ENCODE measurements at places on chromosomes 6 and 20. TPM values are rescaled to one million over a fixed set of nuclear protein-coding genes. Genes with fewer than 3 reads are reported as not detected.

Gene NFATC2
- 7.5 TPM for polyA plus RNA-seq

Gene CGAS
- polyA plus RNA-seq: 5.3 TPM

Gene GSTA3
- polyA plus RNA-seq: not detected

Gene POFUT1
- polyA plus RNA-seq: 37.7 TPM

Gene SULF2
- polyA plus RNA-seq: 39.3 TPM

Gene GFRAL
- polyA plus RNA-seq: not detected

Gene JPH2
- polyA plus RNA-seq: 116 TPM

Gene TXNDC5
- polyA plus RNA-seq: not detected

Gene ID1
- 19.1 TPM for polyA plus RNA-seq

Gene PCSK2
- not detected for polyA plus RNA-seq

Gene NEDD9
- polyA plus RNA-seq: not detected

- no peak for DNase-seq
Observed at GRCh38 chr20:43408848-43409576, 48.7 kb upstream of the SRSF6 start.

DNA sequence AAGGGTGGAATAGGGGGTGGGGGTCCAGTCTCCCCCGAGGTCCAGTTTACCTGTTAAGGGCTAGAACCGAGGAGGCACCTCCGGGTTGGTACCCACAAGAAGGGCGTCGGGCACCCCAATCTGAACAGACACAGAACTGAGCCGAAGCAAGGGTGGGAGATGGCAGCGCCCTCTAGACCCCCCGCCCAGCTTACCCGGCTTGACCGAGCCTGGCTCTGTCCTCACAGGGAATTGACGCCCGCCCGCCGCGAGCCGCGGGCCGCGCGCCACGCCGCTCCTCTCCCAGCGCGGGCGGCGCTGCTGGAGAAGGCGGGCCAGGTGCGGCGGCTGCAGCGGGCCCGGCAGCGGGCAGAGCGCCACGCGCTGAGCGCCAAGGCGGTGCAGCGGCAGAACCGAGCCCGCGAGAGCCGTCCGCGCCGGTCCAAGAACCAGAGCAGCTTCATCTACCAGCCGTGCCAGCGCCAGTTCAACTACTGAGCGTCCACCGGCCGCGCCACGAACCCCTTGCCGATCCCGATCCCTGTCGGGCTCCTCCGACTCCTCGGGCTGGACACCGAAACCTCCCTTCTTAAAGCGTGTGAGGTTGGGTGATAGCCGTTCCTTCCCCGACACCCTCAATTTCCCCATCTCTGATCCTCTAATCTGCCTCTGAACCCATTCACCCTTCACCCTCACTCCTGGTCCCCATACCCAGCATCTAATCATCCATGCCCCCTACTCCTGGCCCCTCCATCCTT lies 5.9 kb downstream of the TP53INP2 start:
- no peak for DNase-seq

- DNase-seq: no peak
Observed at GRCh38 chr20:53330601-53331140, 263.0 kb downstream of the ZNF217 start.

DNA sequence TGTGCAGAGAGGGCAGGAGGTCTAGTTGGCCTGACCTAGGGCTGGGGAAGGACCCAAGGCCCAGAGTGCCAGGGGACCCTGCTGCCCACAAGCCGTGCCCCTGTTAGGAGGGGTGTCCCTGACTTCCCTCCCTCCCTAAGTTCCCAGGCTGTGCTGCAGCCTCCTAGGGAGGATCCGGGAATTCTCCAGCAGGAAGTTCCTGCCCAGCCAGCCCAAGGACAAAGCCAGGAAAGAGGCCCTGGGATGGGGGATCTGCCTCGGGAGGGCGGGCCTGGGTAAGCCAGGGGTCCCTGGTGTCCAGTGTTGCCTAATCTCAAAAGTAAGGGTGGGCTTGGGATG lies 9.3 kb upstream of the BAK1 start:
- DNase-seq: no peak

DNA sequence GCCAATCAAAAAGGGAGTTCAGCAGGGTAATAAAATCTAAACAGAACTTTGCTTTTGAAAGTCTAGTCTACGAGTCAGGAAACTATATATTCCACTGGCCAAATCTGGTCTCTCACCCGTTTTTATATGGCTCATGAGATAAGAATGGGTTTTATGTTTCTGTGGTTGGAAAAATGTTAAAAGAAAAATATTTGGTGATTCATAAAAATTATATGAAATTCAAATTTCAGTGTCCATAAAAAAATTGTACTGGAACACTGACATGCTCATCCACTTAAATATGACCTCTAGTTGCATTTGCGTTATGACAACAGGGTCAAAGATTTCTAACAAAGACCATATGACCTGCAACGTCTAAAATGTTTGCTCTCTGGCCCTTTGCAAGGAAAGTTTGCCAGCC lies 22.3 kb upstream of the LAMP5 start:
- no peak for DNase-seq

GRCh38 chr20:60057123-60057865 lies 99.1 kb downstream of the CDH26 start:
- DNase-seq: peak; percentile 72

- no peak for DNase-seq
Observed at GRCh38 chr6:150813993-150814359, 51.5 kb upstream of the MTHFD1L start.

DNA sequence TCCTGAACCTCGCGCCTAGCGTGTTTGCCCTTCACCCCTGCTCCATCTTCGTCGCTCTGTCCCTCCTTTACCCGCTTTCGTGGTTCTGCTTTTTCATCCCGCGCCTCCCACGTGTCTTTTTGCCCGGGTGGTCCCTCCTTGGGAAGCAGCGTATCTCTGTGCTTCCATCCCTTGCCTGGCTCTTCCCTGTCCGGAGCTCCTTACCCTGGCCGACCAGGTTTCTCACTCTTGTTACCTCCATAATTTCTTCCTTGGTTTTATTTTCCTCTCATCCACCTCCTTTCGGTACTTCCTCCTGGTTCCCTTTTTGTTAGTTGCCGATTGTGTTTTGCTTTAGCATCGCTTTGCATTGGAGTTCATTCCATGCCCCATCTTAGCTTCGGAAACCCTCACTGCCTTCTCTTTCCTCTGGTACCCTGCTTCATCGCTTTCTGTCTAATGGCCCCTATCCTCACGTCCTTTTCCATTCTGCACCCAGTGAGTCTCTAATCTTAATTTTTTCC lies 735 bp downstream of the FAM135A start:
- peak; percentile 31 for DNase-seq

- no peak for DNase-seq
Observed at GRCh38 chr6:3518356-3519190, 61.7 kb upstream of the SLC22A23 start.

DNA sequence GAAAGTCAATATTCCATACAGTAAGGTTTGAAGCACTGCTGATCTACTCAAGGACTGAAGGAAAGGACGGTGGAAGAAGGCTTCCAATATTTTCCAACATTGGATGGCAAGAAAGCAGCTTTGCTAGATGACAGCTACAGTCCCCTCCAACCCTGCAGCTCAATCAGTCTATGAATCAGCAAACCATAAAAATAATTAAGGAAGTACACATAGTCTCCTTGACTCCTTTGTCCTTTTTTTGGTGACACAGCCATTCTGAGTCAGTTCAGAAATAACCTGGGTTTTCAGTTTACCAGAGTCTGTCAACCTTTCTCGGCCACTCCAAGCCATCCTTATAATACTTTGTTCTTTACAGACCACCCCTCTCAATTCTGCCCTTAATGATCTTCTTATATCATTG lies 232.5 kb downstream of the IBTK start:
- no peak for DNase-seq

GRCh38 chr20:50112512-50113419 lies at the start of gene UBE2V1:
Gene UBE2V1, minus strand, starts transcription at chr20:50113150. Its CDS starts 22 bp downstream, at chr20:50113128.
- DNase-seq: peak; percentile 91

DNA sequence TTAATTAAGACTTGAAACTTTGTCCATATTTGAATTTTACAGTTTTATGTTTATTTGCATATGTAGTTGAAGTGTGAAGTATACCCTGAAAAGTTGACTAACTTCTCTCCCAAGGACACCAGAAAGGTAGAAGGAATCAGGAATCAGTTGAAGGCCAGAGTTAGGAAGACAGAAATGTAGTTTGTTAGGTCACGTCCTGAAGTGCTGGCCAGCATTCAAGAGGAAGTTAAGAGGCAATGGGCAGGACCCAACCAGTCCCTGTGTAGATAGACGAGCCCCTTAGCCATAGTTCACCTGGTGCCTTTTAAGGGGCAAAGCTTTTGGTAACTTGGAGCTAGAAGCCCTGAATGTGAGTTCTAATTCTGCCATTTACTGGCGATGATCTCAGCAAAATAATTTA lies 250.4 kb upstream of the KCNQ5 start:
- DNase-seq: no peak

- peak; percentile 56 for DNase-seq
Observed at GRCh38 chr6:5764401-5764955, 242.2 kb downstream of the NRN1 start.

GRCh38 chr6:20789162-20789561 lies 254.9 kb downstream of the CDKAL1 start:
- DNase-seq: peak; percentile 15

DNA sequence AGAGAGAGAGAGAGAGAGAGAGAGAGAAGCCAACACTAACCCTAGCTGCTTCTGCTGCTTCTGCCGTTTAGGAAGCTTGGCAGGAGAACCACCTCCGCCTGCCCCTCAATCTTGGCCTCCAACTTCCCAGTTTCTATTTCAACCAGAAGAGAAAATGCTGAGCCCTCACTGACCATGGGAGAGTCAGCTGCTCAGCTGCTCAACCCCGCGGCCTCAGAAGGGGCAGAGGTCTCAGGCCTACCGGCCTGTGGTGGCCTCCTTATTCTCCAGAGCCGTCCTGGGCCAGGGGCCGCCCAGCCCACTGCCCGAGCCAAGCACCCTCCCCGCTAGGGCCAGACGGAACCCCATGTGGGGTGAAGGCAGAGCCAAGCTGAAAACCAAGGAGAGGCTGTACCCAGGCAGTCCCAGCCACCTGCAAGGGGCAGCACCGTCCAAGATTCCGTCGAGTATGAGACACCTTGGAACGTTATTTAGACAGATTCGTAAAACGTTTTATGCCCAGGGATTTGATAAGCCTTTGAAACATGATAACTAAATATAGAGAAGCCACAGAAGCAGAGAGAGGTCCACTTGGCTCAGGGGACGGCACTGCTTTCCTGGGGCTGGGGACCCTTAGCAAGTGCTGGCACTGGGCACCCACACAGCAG lies 116.6 kb downstream of the DLL1 start:
- DNase-seq: no peak

GRCh38 chr6:66238851-66239250 lies 531.8 kb upstream of the EYS start:
- no peak for DNase-seq

- no peak for DNase-seq
Observed at GRCh38 chr20:34632870-34633452, 43.9 kb downstream of the PIGU start.

GRCh38 chr6:122571888-122572287 lies 38.3 kb upstream of the PKIB start:
- no peak for DNase-seq
